Lung microvascular endothelial cell (primary cell): ENCODE measurements at places on chromosomes 6 and 20. TPM values are rescaled to one million over a fixed set of nuclear protein-coding genes. Genes with fewer than 3 reads are reported as not detected.

The HLA-DOA gene
- not detected in 2 replicates for total RNA-seq

DNA sequence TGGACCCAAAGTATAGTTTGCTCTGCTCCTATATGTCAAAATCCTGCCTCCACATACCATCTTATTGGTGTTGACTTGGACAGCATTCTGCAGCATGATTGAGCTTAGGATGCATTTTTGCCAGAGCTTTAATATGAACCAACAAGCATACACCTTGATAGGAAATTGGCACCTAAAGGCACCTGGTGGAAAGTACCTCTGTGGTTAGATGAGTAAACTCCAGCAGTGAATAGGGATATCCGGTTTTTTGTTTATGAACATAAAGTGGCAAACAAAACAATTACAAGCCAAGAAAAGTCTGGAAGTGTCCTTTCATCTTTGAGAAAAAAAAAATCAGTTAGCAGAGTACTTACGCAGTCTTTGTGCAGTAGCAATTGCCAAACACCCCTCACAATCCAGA, 6.2 kb upstream of the CYP24A1 start:
- no peak for DNase-seq

- no peak for DNase-seq
Observed at GRCh38 chr20:43946659-43947315, 32.1 kb downstream of the TOX2 start.

DNA sequence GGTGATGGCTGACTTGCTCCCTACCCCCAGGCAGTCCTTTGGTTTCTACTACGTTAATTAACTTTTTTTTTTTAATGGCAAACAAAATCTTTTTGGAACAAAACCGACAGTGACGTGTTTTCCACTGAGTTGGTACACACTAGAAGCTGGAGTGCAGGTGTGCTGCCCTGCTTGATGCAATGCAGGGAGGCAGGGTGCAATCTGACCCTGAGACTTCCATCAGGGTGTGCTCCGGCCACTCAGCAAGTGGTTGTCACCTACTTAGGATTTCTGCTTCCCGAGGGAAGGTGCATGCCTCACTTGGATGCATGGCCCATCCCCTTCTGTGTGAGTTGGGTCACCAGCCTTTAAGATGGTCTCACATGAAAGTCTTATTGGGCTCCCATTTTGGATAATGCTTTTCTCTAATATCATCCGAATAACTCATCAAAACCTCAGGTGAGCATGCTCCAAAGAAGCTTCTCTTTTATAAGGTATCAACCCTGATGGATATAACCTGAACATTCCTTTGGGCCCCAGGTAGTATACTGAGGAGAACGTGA, 14.0 kb downstream of the RREB1 start:
- no peak for DNase-seq

- DNase-seq, result no peak
Observed at GRCh38 chr6:99177736-99178135, 171.7 kb downstream of the FAXC start.

DNA sequence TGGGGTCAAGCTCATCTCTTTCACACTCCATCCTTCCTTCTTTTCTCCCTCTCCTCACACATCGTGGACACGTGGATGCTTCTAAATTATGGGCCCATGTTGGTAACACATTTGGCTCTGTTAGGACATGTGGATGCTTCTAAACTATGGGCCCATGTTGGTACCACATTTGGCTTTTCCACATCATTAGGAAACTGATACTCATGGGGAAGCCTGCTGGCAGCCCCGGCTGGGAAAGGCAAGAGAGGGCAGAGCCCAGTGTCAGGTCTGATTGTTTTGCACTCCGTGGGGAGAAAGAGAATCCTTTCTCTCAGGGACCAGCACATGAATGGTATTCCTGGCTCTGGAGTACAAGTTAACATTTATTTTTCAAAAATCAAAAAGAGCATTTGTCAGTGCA, 4.0 kb upstream of the CST1 start:
- DNase-seq, result no peak

GRCh38 chr20:59837623-59838394, 95.6 kb downstream of the SYCP2 start:
- no peak for DNase-seq
